ENCODE measurements at places on chromosomes 11 and 22.

DNA sequence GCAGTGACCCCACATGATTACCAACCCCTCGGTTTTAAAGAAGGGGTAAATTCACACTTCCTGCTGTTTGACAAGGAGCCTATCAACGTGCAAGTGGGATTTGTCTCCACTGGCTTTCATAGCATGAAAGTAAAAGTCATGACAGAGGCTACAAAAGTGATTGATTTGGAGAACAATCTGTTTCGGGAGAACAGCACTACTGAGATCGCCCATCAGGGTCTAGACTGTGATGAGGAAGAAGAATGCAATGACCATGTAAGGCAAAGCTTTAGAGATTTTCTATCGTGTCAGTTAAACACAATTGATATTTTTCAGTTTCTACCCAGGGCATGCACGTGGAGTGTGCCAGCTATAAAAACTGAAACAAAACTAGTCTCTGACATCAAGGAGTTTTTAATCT lies 41.7 kb downstream of the HORMAD2 start:
- no peak for DNase-seq

DNA sequence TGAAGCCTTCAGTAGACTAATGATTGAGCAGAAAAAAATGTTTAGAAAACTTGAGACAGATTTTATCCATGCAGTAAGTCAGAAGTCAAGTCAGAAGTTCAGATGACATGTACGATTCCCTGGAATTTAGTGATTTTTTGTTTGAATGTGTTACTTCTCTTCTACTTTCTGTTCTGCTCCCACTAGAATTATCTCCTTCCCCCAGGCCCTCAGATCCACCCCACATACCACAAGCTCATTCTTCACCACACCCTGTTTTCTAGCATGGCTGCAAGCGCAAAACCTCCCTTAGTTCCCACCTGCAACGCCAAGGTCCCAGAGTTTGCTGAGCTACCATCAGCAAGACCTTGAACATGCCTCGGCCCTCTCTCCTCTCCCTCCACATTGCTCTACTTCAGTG lies 64.1 kb downstream of the KCNJ1 start:
- no peak for DNase-seq

DNA sequence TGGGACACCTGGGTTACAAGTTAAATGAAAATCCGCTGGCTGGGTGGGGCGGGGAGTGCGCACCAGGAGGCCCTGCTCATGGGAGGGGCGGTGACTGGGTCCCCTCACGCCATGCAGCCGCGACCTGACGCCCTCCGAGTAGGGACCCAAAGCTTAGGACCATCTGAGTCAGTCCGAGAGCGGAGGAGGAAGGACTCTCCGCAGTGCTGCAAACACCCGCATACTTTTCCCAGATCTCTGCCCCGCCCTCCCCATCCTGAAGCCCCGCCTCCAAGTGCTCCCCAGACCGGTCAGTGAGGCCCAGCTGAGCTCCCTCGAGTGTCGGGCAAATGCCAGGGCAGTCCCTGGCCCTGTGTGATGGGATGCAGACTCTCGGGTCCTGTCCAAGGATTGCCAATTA lies 6.6 kb upstream of the FLI1 start:
- no peak for DNase-seq

DNA sequence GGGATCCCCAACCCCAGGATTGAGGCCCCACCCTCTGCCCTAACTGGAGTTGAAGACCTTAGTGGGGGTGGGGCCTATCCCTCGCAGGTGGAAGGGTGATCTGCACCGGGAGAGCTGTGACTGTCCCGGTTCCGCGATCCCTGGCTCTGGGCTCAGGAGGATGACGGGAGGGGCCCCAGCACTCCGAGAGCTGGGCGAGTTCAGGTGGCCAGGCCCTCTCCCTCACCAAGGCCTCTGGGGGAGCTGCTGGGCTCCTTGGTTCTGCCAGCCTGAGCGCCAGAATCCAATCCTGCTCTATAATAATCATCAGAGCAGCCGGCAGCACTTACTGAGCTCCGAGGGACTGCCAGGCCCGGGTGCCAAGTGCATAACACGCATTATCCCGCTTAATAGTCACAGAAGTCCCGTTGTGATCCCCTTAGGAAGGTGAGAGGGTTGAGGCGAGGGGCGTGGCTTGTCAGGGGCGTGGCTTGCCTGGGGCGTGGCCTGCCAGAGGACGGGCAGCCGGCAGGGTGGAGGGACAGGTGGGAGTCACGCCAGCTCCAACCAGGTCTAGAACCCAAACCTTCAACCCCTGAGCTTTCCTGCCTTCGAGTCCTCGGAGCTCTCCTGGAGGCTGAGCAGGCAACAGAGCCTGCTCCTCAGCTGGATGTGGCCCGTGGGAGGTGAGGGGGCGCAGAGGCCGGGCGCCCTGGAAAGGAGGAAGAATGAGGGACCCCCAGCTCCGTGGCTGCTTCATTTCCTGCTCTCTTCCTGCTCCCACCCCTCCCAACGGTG lies 7.3 kb upstream of the SYT7 start:
- peak; percentile 63 for DNase-seq

- no peak for DNase-seq
Measured at GRCh38 chr11:4727171-4727570, 22.6 kb downstream of the MMP26 start.

DNA sequence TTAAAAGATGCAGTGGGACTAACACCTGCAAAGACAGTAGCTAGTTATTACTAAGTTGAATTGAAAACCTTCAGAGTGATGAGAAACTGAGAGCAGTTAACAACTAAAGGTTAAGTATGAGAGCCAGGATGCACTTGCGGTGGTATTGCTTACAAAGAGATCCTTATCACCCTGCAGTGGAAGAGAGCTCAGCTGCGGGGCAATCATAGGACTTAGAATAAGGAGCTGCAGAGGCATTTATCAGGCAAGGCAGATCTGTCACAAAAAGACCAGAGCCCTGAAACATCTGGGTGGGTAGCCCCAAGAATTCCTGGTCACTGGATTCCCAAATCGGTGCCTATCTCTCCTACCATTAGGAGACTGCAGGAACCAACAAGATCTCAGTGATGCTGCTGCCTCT lies 34.3 kb upstream of the CFAP300 start:
- DNase-seq: no peak
